ENCODE measurements at places on chromosomes 11 and 22.
A peak's percentile ranks its signal among the peaks of the same experiment; 100 is the strongest.

DNA sequence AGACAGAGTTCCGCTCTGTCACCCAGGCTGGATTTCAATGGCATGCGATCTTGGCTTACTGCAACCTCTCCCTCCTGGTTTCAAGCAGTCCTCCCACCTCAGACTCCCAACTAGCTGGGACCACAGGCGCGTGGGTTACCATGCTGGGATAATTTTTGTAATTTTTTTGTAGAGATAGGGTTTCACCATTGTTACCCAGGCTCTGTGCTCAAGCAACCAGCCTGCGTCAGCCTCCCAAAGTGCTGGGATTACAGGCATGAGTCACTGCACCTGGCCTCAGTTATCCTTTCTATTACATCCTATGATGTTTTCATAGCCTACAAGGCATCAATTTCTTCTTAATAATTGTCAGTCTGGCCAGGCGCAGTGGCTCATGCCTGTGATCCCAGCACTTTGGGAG, 36.5 kb downstream of the LRRC74B start:
- H3K36me3 ChIP-seq: no peaks in the 10 kb centered on the region
- H3K4me3 ChIP-seq: no peak overlapping the region
- no peaks in the 10 kb centered on the region for H3K4me1 ChIP-seq

DNA sequence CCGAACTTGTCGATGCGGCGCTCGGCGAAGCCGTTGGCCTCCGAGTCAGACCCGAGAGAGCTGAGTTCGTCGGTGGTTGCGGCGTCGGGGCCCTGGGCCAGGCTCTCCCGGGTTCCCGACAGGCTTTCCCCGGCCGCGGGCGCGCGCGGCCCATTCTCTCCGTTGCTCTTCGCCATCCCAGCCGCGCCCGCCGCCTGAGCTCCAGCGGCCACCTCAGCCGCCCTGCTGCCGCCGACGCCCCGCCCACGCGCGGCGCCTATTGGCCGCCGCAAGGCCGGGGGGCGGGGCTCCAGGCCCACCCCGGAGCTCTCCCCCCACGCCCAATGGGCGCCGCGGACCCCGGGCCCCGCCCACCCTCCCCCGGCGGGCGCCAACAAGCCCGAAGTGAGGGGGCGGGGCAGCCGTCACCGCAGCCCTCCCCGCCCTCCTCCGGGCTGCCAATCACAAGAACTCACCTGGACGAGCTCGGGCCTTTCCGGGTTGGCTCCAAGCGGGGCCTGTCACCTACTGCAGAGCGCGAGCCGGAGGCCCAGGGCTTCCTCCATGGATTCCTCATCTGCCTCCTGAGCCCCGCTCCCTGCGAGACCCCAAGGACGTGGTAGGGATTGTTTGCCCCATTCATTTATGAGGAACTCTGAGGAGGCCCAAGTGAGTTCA, at the start of gene TBC1D10A:
TBC1D10A (minus strand) TSS at position 236 of the 657 bp plus-strand sequence; CDS start at position 176, 60 bp downstream.
- peak within 1 kb of the TSS; percentile 86 for H3K27ac ChIP-seq
- H3K27me3 ChIP-seq: no peaks in the 10 kb centered on the region

DNA sequence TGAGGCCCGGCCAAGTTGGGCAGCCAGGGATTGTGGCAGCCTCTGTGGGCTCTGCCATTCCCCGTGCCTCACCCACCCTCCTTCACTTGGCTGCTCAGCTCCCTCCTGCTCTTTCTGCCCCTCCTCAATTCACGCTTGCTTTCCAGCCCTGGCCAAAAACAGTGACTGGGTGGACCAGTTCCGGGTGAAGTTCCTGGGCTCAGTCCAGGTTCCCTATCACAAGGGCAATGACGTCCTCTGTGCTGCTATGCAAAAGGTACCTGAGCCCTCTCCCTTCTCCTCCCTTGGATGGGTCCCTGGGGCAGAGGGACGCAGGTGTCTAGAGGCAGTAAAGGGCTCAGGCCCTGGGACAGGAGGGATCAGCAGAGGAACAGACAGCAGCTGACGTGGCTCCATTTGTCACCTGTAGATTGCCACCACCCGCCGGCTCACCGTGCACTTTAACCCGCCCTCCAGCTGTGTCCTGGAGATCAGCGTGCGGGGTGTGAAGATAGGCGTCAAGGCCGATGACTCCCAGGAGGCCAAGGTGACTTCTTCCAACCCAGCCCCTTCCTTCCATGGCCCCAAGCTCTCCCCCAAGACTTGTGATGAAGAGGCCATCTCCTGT, 2.7 kb downstream of the FREY1 start:
- H3K4me3 ChIP-seq: no peak overlapping the region
- peaks cover 4% of the 10 kb centered on the region for H3K4me1 ChIP-seq
- no peaks in the 10 kb centered on the region for H3K27me3 ChIP-seq
- H3K27ac ChIP-seq: no peak overlapping the region
- no peak for DNase-seq
- no peaks in the 10 kb centered on the region for H3K36me3 ChIP-seq

- H3K27me3 ChIP-seq: no peaks in the 10 kb centered on the region
- H3K36me3 ChIP-seq: no peaks in the 10 kb centered on the region
- H3K4me1 ChIP-seq: no peaks in the 10 kb centered on the region
- DNase-seq: peak; percentile 72
- H3K4me3 ChIP-seq: no peak overlapping the region
These were observed 76.6 kb downstream of the FBLN1 start for GRCh38 chr22:45579306-45579705.

- DNase-seq: peak; percentile 74
- no peaks in the 10 kb centered on the region for H3K27me3 ChIP-seq
- H3K4me3 ChIP-seq: peak overlapping the region; percentile 85
- H3K4me1 ChIP-seq: peaks cover 9% of the 10 kb centered on the region
- peaks cover 8% of the 10 kb centered on the region for H3K36me3 ChIP-seq
These were observed 539 bp downstream of the EIF4ENIF1 start for GRCh38 chr22:31488988-31489617.

DNA sequence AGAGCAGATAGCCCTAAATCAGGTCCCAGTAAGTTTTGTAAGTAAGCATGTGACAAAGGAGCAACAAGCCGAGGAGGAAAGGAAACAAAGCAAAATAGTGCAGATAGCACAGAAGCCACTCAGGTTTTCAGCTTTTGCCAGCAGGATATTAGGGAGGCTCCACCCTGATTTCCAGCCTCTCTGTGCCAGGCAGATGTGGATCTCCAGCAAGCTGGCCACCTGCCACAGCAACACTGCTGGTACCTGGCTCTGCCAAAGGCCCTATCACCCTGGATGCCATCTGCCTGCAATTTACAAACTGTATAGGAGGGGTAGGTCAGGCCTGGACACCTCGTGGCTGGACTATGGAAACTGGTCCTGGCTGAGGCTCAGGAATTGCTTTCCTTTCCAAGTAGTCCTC, 12.2 kb upstream of the NNMT start:
- H3K27me3 ChIP-seq: no peaks in the 10 kb centered on the region
- H3K27ac ChIP-seq: no peak overlapping the region
- DNase-seq: no peak
- H3K4me1 ChIP-seq: no peaks in the 10 kb centered on the region
- no peak overlapping the region for H3K4me3 ChIP-seq
- no peaks in the 10 kb centered on the region for H3K36me3 ChIP-seq

DNA sequence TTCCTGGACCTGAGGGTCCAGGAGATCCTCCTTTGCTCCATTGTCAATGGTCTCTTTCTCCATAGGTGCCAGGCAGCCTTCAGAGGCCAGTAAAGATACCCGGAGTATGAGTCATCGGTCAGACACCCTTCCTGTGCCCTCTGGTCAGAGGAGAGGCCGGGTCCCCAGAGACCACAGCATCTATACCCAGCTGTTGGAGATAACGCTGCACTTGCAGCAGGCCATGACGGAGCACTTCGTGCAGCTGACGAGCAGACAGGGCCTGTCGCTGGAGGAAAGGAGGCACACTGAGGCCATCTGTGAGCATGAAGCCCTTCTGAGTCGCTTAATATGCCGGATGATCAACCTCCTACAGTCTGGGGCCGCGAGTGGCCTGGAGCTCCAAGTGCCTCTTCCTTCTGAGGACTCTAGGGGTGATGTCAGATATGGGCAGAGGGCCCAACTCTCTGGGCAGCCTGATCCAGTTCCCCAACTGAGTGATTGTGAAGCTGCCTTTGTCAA, at the start of gene ACCSL:
ACCSL (plus strand) TSS at position 51 of the 501 bp plus-strand sequence; CDS start at position 107, 56 bp downstream.
- no peaks in the 10 kb centered on the region for H3K4me1 ChIP-seq
- no peak within 1 kb of the TSS for H3K27ac ChIP-seq
- no peaks in the 10 kb centered on the region for H3K36me3 ChIP-seq
- H3K27me3 ChIP-seq: no peaks in the 10 kb centered on the region
- no peak for DNase-seq

DNA sequence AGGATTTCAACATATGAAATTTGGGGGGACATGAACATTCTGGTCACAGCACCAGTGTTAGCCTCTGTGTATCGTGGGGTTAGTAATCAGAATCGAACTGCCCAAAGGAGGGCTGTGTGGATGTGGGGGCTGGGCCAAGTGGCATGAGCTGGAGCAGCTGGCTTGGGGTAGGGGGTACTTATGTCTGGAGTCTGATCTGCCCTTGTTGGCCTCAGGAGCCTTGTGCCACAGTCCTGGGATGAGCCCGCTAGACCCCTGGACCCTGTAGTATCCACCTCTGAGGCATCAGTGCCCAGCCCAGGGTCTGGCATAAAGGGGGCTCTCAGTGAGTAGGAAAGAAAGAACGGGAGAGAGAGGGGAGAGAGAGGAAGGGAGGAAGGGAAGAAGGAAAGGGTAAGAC, 67.3 kb downstream of the LRRC32 start:
- H3K36me3 ChIP-seq: no peaks in the 10 kb centered on the region
- peak overlapping the region; percentile 4 for H3K27ac ChIP-seq
- H3K4me3 ChIP-seq: no peak overlapping the region
- DNase-seq: no peak

DNA sequence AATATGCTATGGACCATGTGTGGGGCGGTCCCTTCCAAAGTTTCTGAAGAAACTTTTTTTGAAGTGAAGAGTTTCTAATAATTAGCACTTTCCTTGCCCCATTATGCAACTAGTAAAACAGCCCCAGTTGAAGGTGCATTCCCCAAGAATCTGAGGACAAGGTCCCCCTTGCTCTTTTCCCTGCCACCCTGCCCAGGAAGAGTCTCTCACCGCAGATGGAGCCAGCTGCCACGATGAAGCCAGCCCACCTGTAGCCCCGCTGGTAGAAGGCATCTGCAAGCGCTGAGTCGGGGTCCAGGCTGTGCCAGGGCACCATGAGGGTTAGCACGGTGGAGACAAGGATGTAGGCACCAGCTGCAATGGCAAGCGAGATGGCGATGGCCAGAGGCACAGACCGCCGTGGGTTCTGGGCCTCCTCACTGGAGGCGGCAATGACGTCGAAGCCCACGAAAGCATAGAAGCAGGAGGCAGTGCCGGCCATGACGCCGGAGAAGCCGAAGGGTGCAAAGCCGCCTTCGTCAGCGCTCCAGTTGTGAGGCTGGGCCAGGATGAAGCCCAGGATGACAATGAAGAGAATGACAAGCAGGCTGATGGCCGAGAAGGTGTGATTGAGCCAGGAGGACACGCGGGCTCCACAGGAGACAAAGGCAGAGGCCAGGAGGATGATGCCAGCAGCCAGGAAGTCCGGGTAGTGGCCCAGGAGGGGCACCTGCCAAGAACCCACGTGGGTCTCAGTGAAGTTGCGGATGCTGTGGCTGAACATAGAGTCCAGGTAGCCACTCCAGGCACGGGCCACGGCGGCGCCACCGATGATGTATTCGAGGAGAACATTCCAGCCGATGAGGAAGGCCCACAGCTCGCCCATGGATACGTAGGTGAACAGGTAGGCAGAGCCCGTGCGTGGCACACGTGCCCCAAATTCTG, 1.5 kb downstream of the SLC7A4 start:
- no peak overlapping the region for H3K4me3 ChIP-seq
- no peaks in the 10 kb centered on the region for H3K27me3 ChIP-seq
- H3K36me3 ChIP-seq: no peaks in the 10 kb centered on the region

DNA sequence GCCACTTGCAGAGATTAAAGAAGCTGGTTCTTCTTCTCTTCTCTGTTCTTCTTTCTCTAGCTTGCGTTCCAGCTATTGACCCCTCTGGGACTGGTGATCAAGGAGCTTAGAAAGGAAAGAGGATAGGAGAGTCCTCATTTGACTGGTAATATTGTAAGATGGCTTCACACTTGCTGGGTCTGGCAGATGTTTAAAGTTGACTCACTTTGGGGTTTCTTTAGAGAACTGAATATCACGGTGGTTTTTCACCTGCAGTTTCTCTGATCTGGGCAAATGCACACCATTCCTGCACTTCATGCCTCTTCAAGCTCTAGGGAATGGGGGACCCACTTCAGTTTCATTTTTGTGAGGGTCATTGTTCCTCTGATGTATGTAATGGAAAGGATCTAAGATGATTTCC, 41.8 kb upstream of the DEUP1 start:
- DNase-seq: no peak
- H3K4me1 ChIP-seq: no peaks in the 10 kb centered on the region
- H3K4me3 ChIP-seq: no peak overlapping the region
- no peak overlapping the region for H3K27ac ChIP-seq

DNA sequence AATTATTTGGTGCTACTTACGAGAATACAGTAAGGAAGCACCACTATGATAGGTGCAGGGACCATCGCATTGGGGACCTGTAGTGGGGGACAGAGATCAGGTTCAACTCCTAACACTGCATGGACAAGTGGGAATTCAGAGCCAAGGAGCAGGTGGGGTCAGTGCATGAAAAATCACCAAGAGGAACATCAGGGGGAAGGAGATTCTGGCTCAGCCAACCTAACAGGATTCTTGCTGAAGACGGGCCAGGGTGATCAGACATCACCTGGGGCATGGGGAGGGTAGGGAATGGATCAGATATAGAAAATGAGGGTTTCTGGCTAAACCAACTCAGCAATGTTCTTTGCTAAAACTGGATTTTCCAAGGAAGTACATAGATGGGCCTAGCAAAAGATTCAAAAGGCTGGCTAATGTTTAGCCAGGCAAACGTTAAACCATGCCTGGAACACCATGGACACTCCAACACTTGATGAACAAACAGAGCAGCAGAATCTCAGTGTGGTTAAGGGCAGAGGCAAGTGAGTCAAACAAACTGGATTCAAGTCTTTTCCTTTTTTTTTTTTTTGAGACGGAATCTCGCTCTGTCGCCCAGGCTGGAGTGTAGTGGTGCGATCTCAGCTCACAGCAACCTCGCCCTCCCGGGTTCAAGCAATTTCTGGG, 70.0 kb downstream of the MICAL3 start:
- H3K27me3 ChIP-seq: no peaks in the 10 kb centered on the region
- H3K27ac ChIP-seq: peak overlapping the region; percentile 45
- DNase-seq: no peak
- H3K4me1 ChIP-seq: peaks cover 40% of the 10 kb centered on the region
- peak overlapping the region; percentile 3 for H3K4me3 ChIP-seq
- no peaks in the 10 kb centered on the region for H3K36me3 ChIP-seq

GRCh38 chr11:8100158-8100557, 19.1 kb downstream of the TUB start:
- no peaks in the 10 kb centered on the region for H3K4me1 ChIP-seq
- no peaks in the 10 kb centered on the region for H3K27me3 ChIP-seq
- DNase-seq: no peak
- no peak overlapping the region for H3K4me3 ChIP-seq

- no peak overlapping the region for H3K27ac ChIP-seq
- DNase-seq: no peak
- H3K4me3 ChIP-seq: no peak overlapping the region
- no peaks in the 10 kb centered on the region for H3K4me1 ChIP-seq
- no peaks in the 10 kb centered on the region for H3K27me3 ChIP-seq
These were observed 21.8 kb downstream of the PRR5 start for GRCh38 chr22:44723801-44724200.
